ENCODE measurements at places on chromosomes 1 and 21. TPM values are rescaled to one million over a fixed set of nuclear protein-coding genes. Genes with fewer than 3 reads are reported as not detected.

CSF3R gene
- 0.97 TPM for total RNA-seq

NID1 gene
- total RNA-seq, result 148 TPM

TMEM51 gene
- 1.7 TPM for total RNA-seq

AUNIP gene
- 1.8 TPM for total RNA-seq

OR2L3 gene
- 0.16 TPM for total RNA-seq

GJA9 gene
- total RNA-seq, result under 0.01 TPM

DDAH1 gene
- total RNA-seq, result 154 TPM

NT5C1A gene
- not detected for total RNA-seq

ALX3 gene
- total RNA-seq, result 1.9 TPM

HSD3B2 gene
- not detected for total RNA-seq

NEK7 gene
- 319 TPM for total RNA-seq

FAM43B gene
- 0.16 TPM for total RNA-seq

SYDE2 gene
- total RNA-seq, result 4.9 TPM

KIAA0040 gene
- total RNA-seq, result 0.49 TPM

SLAMF8 gene
- 0.49 TPM for total RNA-seq

PRAMEF25 gene
- total RNA-seq, result not detected

BOLA1 gene
- 7.8 TPM for total RNA-seq

RHCE gene
- total RNA-seq, result 0.61 TPM

AADACL4 gene
- not detected for total RNA-seq

CD48 gene
- not detected for total RNA-seq

LRRC7 gene
- total RNA-seq, result 0.16 TPM

MPL gene
- total RNA-seq, result not detected

FCRL4 gene
- total RNA-seq, result not detected

NPHS2 gene
- not detected for total RNA-seq

TFAP2E gene
- 0.32 TPM for total RNA-seq

KLF17 gene
- total RNA-seq, result not detected

AMPD1 gene
- total RNA-seq, result not detected

SELL gene
- under 0.01 TPM for total RNA-seq

APOBEC4 gene
- not detected for total RNA-seq

LCE1A gene
- total RNA-seq, result not detected

CAMK1G gene
- not detected for total RNA-seq

CD53 gene
- not detected for total RNA-seq

TDRD5 gene
- total RNA-seq, result not detected

COX20 gene
- 21.6 TPM for total RNA-seq

ELAPOR1 gene
- 0.85 TPM for total RNA-seq

RPE65 gene
- not detected for total RNA-seq

COL18A1 gene
- 20.3 TPM for total RNA-seq

BTBD8 gene
- 5.3 TPM for total RNA-seq

EDN2 gene
- total RNA-seq, result not detected

SPRR3 gene
- not detected for total RNA-seq

CD1E gene
- total RNA-seq, result not detected

PDC gene
- not detected for total RNA-seq

CR1 gene
- not detected for total RNA-seq

HSPA6 gene
- total RNA-seq, result not detected

RAB42 gene
- 14.6 TPM for total RNA-seq
